ENCODE measurements at places on chromosomes 1 and 21. TPM values are rescaled to one million over a fixed set of nuclear protein-coding genes. Genes with fewer than 3 reads are reported as not detected.

Gene OXCT2
- not detected for total RNA-seq

Gene NBPF4
- total RNA-seq: 4.4 TPM

Gene ITLN1
- total RNA-seq: not detected

Gene B3GALT2
- total RNA-seq: not detected

Gene SMG7
- 86.2 TPM for total RNA-seq

Gene SAMD11
- 43.5 TPM for total RNA-seq

Gene NR1I3
- total RNA-seq: not detected

Gene IGSF8
- total RNA-seq: 20.2 TPM

Gene HMGN2
- total RNA-seq: 568 TPM

Gene FAM72C
- 4.1 TPM for total RNA-seq

Gene COL18A1
- total RNA-seq: 26.4 TPM

Gene TINAGL1
- 1.1 TPM for total RNA-seq

Gene TNFRSF9
- not detected for total RNA-seq

Gene SH2D5
- 2.4 TPM for total RNA-seq

Gene TACSTD2
- not detected for total RNA-seq

Gene INTS3
- total RNA-seq: 29.4 TPM

Gene F13B
- 1.3 TPM for total RNA-seq

Gene AIRE
- not detected for total RNA-seq

Gene ELF3
- total RNA-seq: not detected

Gene TESK2
- 0.25 TPM for total RNA-seq

Gene NID1
- 10.8 TPM for total RNA-seq

Gene ATAD3C
- total RNA-seq: not detected

Gene LCE2A
- not detected for total RNA-seq

Gene USP48
- total RNA-seq: 18.7 TPM

Gene FMO5
- total RNA-seq: not detected

Gene C1QC
- total RNA-seq: not detected

Gene DNASE2B
- not detected for total RNA-seq

Gene SPATA1
- not detected for total RNA-seq

Gene CXADR
- total RNA-seq: 0.12 TPM

Gene THEM5
- not detected for total RNA-seq

Gene DMBX1
- not detected for total RNA-seq

Gene MOB3C
- 4.8 TPM for total RNA-seq

Gene TMEM52
- total RNA-seq: not detected

Gene VCAM1
- not detected for total RNA-seq

Gene SAMSN1
- total RNA-seq: not detected

Gene OR2G6
- total RNA-seq: not detected

Gene CCDC190
- total RNA-seq: not detected

Gene B3GALT5
- total RNA-seq: 0.02 TPM

Gene SPATA17
- 3.4 TPM for total RNA-seq

Gene VWA5B1
- total RNA-seq: not detected

Gene OR10J1
- not detected for total RNA-seq

Gene SHISA4
- total RNA-seq: 13.6 TPM

Gene TOMM20
- total RNA-seq: 132 TPM

Gene LRRC3
- total RNA-seq: 1.4 TPM

Data from MG63 (cell line).